ENCODE measurements at places on chromosomes 13 and 19.

- peaks cover 58% of the 10 kb centered on the region for H3K4me1 ChIP-seq
- DNase-seq: peak; percentile 55
- no peaks in the 10 kb centered on the region for H3K36me3 ChIP-seq
- peak overlapping the region; percentile 81 for H3K27ac ChIP-seq
Observed at GRCh38 chr19:13849991-13850909, 26.7 kb upstream of the NANOS3 start.

- no peak for DNase-seq
- no peaks in the 10 kb centered on the region for H3K36me3 ChIP-seq
- H3K27me3 ChIP-seq: peaks cover 71% of the 10 kb centered on the region
- H3K4me1 ChIP-seq: peaks cover 50% of the 10 kb centered on the region
Observed at GRCh38 chr13:27791146-27791900, 960 bp upstream of the GSX1 start.

- H3K4me3 ChIP-seq: no peak overlapping the region
- H3K36me3 ChIP-seq: no peaks in the 10 kb centered on the region
- no peak overlapping the region for H3K27ac ChIP-seq
- no peaks in the 10 kb centered on the region for H3K27me3 ChIP-seq
- no peaks in the 10 kb centered on the region for H3K4me1 ChIP-seq
- DNase-seq: no peak
Observed at GRCh38 chr19:20318616-20319015, 151.6 kb downstream of the ZNF486 start.

DNA sequence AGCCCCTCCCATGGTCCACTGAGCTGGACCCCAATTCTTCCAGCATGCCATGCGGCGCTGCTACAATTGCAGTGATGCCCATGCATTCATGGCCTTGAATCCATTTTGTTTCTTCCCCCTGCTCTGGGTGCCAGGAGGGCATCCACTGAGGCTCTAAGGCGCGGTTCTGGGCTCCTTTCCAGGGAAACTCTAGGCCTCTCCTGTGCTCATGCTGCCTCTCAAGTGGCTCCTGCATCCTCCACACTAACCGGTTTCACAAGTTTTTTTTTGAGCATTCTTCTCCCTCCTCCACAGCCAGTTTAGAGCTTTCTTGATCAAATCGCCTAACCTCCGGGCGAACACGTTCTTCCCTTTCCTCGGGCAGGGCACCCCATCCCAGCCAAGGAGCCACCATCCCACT is 69.1 kb upstream of the FLT1 start:
- DNase-seq: no peak
- no peak overlapping the region for H3K27ac ChIP-seq
- no peaks in the 10 kb centered on the region for H3K27me3 ChIP-seq
- H3K4me3 ChIP-seq: no peak overlapping the region

GRCh38 chr19:30225676-30226463 is 146.3 kb upstream of the ZNF536 start:
- H3K27ac ChIP-seq: no peak overlapping the region
- peaks cover 81% of the 10 kb centered on the region for H3K27me3 ChIP-seq
- H3K4me1 ChIP-seq: peaks cover 16% of the 10 kb centered on the region
- no peak overlapping the region for H3K4me3 ChIP-seq

GRCh38 chr13:51581148-51581820 is 3.0 kb upstream of the WDFY2 start:
- DNase-seq: no peak
- H3K27ac ChIP-seq: no peak overlapping the region
- no peak overlapping the region for H3K4me3 ChIP-seq
- no peaks in the 10 kb centered on the region for H3K36me3 ChIP-seq

DNA sequence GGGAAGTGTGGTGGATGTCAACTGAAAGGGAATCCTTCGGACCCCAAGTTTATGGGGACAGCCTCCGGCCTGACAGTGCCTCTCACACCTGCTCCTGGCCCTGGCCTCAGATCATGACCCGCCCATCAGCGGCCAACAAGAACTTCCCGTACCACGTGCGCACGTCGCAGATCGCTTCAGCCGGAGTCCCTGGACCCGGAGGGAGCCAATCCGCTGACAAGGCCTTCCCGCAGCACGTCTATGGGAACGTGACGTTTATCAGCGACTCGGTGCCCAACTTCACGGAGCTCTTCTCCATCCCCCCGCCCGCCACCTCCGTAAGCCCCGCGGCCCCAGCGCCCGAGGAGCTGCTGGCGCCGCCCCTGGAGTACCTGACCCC is 2.0 kb upstream of the MEGF8 start:
- DNase-seq: no peak
- no peak overlapping the region for H3K27ac ChIP-seq
- peaks cover 21% of the 10 kb centered on the region for H3K27me3 ChIP-seq
- H3K4me1 ChIP-seq: peaks cover 26% of the 10 kb centered on the region
- H3K4me3 ChIP-seq: no peak overlapping the region
- H3K36me3 ChIP-seq: no peaks in the 10 kb centered on the region
